Activated T-helper 9 cell treated with anti-CD3 and anti-CD28 coated beads, Interleukin-2, amount 50 U/mL, for 16 hours (primary cell): ENCODE measurements at places on chromosomes 1 and 21.
A peak's percentile ranks its signal among the peaks of the same experiment; 100 is the strongest.

- no peak for DNase-seq
Measured at GRCh38 chr1:106268070-106268469, 788.4 kb upstream of the PRMT6 start.

- no peak for DNase-seq
Measured at GRCh38 chr1:98112626-98113025, 191.8 kb upstream of the DPYD start.

- no peak for DNase-seq
Measured at GRCh38 chr1:118244194-118244593, 59.2 kb upstream of the SPAG17 start.

- no peak for DNase-seq
Measured at GRCh38 chr1:151158326-151158725, 1.9 kb downstream of the TNFAIP8L2 start.

- no peak for DNase-seq
Measured at GRCh38 chr1:37169241-37169640, 134.9 kb upstream of the GRIK3 start.

DNA sequence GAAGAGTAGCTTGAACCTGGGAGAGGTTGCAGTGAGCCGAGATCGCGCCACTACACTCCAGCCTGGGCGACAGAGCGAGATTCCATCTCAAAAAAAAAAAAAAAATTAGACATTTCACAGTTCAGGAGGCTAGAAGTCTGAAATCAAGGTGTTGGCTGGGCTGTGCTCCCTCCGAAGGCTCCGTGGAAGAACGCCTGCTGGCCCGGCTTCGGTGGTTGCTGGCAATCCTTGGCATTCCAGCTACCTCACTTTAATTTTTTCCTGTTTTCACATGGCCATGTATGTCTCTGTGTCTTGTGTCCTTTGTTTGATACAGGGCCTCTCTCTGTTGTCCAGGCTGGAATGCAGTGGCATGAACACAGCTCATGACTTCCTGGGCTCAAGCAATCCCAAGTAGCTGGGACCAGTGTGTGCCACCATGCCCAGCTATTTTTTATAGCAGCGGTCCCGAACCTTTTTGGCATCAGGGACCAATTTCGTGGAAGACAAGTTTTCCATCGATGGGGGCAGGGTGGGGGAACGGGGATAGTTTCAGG lies 24.5 kb downstream of the OPRD1 start:
- DNase-seq = no peak

DNA sequence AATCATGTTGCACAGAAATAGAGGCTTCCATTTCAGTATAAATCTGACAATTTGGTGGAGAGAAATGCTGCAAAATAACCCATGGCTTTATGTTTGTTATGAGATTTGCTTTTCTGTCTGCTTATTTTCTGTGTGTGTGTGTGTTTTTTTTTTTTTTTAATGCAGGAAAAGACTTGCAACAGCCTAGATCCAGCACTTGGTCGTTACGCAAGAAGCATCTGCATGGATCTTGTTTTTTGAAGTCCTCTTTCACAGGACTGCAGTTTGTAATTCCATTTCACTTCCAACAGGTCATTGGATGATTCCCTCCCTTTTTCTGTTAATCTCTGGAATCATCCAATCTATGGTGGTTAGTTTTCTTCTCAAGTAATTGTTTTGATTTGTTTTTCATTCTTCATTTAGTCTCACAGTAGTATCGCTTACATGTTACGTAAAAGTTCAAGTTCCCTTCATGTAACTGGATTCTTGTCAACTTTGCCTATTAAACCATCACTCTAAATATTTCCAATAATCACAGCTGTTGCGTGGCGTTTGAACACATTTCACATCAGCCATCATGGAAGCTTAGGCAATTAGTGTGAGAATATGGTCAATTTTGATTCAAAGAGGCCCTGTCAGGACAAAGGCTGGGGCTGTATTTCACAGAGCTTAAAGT lies 312.9 kb downstream of the NFIA start:
- DNase-seq = no peak

DNA sequence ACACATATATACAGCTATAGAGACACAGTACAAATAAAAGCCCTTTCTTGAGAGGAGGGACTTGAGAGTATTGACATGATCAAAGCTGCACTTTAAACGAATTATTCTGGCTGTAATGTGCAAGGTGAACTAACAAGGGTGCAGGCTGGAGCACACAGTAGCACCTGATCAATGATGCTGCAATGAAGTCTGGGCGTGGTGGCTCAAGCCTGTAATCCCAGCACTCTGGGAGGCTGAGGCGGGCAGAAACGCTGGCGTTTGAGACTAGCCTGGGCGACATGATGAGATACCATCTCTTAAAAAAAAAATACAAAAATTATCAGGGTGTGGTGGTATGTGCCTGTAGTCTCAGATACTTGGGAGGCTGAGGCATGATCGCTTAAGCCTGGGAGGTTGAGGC lies 14.1 kb upstream of the CTH start:
- DNase-seq = no peak

DNA sequence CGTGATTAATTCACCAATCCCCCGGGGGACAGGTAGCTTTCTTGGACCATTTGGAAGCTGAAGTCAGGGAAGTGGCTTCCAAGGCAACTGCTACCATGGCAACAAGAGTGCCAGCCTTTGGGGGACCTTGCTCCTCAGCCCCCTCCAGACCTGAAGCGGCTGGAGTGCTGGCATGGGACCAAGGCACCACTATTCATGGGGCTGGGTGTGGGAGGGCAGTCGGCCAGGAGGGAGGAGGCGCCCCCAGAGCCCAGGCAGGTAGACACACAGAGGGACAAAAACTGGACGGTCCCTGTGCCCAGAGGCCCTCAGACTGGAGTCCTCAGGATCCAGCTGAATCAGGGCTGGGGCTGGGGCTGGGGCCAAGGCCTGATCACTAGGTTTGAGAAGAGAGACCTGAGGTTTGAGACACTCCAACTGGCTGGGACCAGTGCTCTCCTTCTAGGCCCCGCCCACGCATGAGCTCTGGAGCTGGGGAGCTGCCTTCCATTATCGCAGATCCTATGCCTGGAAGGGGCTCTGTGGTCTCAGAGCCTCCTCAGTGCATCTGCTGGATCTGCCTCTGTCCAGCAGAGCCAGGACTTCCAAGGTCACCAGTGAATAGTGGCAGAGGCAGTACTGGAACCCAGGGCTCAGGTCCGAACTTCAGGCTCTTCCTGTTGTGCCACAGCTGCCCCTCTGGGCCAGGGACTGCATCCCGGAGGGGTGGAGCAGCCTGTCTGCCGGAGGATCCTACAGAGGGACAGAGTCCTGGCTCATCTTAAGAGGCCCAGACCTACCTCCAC lies 3.3 kb upstream of the KNCN start:
- DNase-seq = no peak

DNA sequence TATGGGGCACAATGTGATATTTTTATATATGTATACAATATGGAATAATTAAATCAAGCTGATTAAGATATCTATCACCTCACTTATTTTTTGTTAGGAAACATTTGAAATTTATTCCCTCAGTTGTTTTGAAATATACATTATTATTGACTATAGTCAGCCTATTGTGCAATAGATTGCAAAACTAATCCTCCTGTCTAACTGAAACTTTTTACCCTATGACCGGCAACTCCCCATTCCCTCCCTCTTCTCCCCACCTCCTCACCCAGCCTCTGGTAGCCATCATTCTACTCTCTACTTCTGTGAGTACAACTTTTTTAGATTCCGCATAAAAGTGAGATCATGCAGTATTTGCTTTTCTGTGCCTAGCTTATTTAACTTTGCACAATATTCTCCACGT lies 117.7 kb upstream of the SGIP1 start:
- DNase-seq = no peak

DNA sequence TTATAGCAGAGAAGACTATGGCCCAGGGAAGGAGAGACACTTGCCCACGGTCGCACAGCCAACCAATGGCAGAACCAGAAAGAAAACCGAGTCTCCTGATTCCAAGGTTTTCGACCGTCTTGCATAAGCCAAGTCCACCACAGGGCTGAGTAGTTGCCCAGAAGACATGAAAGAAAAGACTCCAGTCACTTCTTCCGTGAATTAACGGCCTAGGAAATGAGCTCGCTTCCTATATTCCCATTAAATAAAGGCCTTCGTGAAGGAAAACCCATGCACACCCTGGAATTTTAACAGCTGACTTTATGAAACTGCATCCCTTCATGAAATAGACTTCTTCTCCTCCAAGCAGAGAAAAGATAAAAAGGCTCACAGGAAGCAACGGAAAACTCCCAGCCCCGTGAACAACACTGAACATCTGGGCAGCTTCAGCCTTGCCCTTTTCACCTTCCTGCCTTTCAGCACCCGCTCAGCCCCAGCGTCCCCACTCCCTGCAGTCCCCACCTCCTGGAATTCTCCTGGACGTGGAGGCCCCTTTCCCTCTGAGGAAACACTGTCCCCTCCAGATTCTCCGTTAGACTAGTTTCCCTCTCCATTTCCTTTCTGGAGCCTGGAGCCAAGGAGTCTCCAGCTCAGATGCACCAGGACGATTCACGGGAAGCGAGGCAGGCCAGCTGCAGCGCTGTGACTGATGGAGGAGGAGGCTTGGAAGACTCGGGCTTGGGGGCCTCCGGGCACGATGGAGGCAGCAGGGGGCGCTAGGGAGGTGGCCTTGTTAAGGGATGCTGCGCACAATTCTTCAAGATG lies 2.7 kb upstream of the MYOC start:
- DNase-seq = peak; percentile 43

- DNase-seq = no peak
Measured at GRCh38 chr1:38941527-38942019, at the start of gene RHBDL2. Gene RHBDL2, minus strand, starts transcription at chr1:38941830. Its CDS starts 22,618 bp downstream, at chr1:38919212.

- DNase-seq = no peak
Measured at GRCh38 chr1:160880216-160880615, 4.8 kb downstream of the ITLN1 start.
